NCI-H1694 treated with DMSO at 0.1 percent for 48 hours (cell line): ENCODE measurements at places on chromosomes 4 and X.

DNA sequence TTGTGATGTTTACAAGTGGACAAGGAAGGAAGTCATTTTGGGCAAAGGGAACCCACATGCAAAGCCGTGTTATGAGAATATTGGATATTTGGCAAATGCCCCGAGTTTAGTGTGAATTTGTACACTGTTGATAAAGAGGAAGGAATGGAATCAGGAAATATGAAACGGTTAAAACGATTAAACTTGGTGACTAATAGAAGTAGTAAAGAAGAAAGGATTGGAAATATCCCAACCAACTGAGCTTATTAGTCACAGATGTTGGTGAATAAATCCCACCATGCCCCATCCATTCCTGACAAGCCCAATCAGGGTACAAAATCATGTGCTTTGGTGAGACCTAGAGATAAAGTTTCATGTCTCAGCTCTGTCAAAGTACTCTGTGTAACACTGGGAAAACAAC, 22.0 kb downstream of the ARHGAP24 start:
- no peak for DNase-seq

DNA sequence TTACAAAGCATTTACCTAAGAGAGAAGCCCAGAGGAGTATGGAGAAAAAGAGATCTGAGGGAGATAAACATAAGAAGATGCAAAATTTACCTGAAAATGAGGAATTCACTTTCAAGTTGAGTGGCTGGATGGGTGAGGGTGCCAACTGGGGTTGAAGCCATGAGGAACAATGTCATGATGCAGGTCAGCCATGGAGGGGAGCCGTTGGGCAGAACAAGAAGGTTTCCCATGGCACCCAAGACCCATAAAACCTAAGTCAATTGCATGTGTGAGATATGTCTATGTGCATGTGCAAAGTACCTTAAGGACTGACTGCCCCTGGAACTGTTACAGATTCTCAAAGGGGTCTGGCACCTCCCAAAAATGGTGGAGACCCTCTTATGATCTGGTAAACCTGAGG, 46.6 kb upstream of the PRRG1 start:
- DNase-seq, result peak; percentile 20

GRCh38 chr4:54727346-54727745, 69.6 kb downstream of the KIT start:
- DNase-seq, result no peak

GRCh38 chr4:185534511-185534865, 819 bp downstream of the PDLIM3 start:
- no peak for DNase-seq

- DNase-seq, result no peak
Measured at GRCh38 chrX:355329-356050, 31.2 kb downstream of the PPP2R3B start.

DNA sequence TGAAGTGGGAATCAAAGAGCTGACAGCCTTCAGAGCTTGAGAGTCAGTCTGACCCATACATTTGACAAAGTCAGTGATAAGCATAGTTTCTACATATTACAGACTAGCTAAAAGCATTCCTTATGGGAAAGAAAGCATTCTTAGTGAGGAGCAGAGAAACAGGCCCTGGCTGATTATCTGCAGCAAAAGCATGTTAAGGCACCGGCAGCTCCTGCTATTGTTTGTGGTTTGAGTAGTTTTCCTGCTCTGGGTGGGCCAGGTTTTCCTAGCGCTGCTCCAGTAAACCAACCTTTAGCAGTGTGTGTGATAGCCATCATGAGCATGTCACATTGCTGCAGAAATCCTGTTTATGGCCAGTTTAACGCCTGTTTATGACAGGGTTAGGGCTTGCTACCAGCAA, 51.6 kb upstream of the WDR1 start:
- DNase-seq, result no peak

DNA sequence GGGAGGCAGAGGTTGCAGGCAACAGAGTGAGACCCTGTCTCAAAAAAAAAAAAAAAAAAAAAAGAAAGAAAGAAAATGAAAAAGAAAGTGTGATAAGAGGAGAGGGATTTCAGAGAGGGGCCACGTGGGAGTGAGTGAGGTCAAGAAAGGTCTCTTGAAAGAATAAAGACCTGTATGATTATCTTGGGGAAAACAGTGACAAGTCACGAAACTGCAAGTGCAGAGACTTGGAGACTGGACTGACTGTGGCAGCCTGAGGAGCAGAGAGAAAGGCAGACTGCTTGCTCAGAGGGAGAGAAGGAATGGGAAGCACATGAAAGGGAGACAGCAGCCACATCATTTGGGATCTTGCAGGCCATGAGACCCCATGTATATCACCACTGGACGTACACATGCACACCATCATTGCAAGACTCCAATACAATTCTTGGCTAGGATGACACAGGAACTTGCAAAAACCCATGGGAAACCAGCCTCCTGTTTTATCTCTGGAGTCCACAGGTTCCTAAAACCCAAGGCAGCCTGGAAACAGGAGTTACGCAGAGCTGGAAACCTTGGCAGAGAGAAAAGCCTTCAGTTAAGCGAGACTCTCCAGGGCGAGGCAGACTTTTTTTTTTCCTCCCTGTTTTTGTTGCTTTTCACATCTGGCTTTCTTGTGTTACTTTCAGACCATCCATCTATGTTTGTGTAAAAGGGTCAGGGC, 207.0 kb upstream of the TBL1X start:
- no peak for DNase-seq

- no peak for DNase-seq
Measured at GRCh38 chr4:176849076-176849475, 56.4 kb upstream of the VEGFC start.

DNA sequence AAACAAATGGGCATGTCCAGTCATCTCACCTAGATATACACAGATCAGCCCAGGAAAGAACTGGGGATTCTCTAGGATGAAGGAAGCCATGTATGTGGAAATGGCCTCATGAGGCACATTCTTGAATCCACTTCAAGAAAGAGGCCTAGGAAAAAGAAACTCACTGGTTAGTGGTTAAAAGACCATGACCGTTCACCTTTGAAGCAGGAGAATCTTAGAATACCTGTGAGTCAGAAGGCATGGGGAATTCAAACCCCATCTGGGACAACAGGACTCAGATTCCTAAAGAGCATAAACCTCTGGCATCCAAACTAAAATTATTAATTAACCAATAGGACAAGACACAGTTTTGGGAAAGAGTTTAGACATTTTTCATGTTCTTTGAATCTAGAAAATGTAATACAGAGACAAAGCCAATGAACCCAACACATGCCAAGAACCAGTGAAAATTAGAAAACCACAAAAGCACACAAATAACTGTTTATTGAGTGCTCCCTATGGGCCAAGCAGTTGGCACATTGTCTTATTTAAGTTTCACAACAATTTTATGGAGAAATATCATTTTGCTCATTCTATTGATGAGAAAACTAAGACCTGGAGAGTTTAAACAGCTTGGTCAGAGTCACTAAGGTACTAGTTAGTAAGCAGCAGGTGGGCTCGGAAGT, 97.5 kb downstream of the NPNT start:
- no peak for DNase-seq

GRCh38 chrX:46634577-46634976, 61.0 kb downstream of the CHST7 start:
- no peak for DNase-seq

GRCh38 chr4:1358421-1359143, 11.6 kb downstream of the UVSSA start:
- no peak for DNase-seq

- no peak for DNase-seq
Measured at GRCh38 chr4:68654946-68655721, 15.3 kb downstream of the UGT2B15 start.

- no peak for DNase-seq
Measured at GRCh38 chr4:27024805-27025204, 164.2 kb downstream of the STIM2 start.

DNA sequence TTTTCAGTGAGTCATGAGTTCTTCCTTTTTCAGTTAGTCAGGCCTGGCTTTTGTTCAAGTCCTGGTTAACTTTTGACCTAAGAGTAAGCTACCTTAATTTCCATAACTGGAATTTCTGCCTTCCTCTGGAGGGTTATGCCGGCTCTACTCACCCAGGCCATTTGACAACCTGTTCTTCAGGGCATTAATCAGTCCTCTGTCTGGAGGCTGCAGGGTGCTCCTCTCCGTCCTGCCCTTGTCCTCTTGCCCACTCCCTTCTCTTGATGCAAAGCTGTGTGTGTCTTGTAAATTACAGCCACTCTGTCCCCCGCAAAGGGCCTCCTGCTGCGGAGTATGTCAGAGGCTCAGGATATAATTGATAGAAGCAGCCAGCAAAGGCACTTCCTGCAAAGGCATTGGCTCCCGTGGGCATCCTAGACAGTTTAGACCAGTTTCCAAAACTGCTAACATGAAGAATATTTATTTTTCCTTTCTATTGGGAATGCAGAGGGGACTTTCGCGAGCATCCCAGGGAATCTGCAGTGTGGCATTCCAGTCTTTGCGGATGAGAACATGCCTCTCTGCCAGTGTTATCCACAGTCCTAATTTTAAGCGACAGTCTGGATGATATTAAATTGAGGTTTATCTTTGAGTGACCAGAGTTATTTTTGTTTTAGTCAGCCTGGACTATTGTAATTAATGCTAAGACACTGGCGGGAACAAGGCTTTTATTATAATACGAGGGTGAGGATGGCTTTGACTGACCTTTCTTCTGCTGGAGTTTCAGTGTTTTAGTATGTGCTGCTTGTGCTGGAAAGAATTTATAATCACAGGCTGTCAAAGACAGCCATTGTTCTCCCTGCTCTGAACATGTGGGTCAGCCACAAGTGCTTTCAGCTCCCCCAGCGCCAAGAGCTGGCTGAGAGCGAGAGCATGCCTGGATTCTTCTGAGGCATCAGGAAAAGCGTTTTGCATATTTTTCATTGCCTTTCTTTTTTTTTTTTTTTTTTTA, 74.2 kb downstream of the LIMCH1 start:
- no peak for DNase-seq

DNA sequence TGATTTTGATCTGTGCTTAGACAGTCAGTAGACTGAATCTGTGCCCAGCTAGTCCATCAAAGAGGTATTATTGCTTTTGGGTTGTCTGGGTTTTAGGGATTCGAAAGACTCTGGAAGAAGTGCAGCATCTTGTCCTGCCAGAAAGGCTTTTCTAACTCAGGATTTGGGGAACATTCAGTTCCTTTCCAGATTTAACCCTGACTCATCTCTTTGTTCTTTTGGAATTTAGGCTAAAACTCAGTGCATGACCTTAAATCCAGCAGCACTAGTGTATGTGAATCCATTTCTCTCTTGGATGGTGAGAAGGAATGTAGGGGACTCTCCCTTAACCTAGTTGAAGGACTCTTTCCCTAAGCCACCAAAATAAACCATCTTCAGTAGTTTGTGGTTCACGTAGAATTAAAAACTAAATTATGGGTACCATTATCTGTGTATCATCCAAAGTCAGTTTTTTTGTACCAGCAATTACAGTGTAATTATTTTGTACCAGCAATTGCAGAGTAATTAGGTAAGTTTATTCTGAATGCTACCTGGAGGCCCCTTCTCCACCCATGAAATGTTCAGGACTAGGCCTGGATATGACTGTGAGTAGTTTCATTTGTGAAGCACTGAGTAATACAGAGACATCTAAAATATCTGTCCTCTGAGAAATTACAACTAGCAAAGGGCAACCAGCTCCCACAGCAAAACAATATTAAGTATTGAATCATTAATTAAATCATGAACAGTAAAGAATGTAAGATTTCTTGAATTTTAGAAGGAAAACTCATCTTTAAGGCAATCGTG, 384.0 kb downstream of the TMA16 start:
- no peak for DNase-seq

- no peak for DNase-seq
Measured at GRCh38 chrX:50103176-50103575, 97.6 kb downstream of the AKAP4 start.

- DNase-seq, result no peak
Measured at GRCh38 chr4:133598779-133599178, 449.7 kb downstream of the PCDH10 start.

- DNase-seq, result no peak
Measured at GRCh38 chr4:83139514-83140156, 25.1 kb upstream of the PLAC8 start.

DNA sequence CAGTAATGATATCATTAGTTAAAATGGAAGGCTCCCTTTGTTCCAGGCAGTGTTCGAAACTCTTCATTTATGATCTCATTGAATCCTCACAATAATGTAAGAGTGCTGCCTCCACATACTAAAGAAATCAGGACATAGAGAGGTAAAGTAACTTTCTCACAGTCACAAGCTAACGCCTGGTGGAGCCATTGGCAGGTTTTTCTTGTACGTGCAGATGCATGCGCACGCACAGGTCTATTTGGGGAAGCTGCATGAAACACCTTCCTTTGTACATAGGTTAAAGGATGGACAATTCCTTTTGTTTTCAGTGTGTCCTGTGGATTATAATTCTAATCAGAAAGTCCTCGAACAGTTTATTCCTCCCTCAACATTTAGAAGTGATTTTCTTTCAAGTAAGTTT, 176.2 kb downstream of the RAPGEF2 start:
- DNase-seq, result no peak

- peak; percentile 21 for DNase-seq
Measured at GRCh38 chr4:71635139-71635748, 148.6 kb downstream of the GC start.

- no peak for DNase-seq
Measured at GRCh38 chr4:11608992-11609391, 180.3 kb upstream of the HS3ST1 start.

GRCh38 chr4:15851969-15852368, 73.8 kb downstream of the CD38 start:
- DNase-seq, result no peak

DNA sequence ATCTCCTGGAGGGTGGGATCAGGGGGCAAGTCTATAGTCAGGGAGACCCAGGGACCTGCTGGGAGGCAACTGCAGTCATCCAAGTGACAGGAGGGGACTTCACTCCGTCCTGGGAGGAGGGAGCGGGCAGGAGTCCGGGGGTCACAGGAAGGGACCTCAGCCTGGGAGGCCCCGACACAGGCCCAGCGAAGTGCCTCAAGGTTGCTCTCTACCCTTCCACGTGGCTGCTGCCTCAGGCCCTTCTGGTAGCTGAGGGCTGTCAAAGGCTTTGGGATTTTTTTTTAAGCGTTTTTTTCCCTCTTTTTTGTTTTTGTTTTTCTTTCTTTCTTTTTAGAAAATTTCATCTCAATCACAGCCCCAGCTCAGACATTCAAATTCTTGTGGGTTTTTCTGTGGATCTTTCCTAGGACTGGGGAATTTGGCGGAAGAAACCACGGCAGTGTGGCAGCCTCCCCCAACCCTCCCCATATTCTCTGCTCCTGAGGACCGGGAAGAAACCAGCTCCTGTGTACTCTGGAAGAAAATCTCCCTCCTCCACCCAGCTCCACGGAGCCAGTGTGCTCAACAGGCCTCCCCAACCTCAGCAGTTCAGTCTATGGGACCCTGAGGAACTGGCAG, 1.4 kb upstream of the HAUS7 start:
- DNase-seq, result no peak

GRCh38 chr4:656436-657337, 17.4 kb downstream of the ATP5ME start:
- no peak for DNase-seq

GRCh38 chr4:16627999-16628398, 270.4 kb downstream of the LDB2 start:
- no peak for DNase-seq
